NCI-H1436 treated with DMSO at 0.1 percent for 48 hours (cell line): ENCODE measurements at places on chromosomes 6 and 20.

GRCh38 chr6:144331491-144331969 lies 46.4 kb downstream of the UTRN start:
- no peak for DNase-seq

- no peak for DNase-seq
Observed at GRCh38 chr20:35991142-35991771, 22.9 kb downstream of the CNBD2 start.

DNA sequence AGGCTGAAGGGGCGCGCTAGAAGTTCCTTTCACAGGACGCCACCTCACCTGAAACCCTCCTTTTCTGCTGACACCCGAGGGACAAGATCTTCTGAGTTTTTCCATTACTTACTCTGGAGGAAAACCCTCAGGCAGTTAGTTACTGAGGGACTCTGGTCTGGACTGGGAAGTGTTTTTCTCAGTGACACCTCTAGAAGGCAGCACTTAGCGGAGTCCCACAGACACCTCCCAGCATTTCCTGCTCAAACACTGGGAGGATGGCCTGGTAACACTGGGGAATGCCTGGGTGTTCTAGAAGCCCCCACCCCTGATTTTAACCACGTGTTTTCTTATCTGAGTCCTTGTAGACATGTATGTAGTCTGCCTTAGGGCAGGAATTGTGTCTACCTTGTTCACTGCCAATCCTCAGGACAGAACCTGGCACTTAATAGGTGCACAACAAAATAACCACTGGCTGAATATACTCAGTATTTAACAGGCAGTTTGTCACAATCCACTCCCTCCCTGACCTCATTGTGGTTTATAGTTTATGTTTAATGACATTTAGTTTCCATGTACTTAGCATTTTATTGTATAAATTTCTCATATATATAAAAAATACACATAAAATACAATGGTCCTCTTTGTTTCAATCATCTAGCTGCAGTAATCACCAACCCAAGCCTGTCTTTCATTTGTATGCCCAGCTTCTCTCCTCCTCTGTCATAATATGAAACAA lies 4.8 kb downstream of the GSTA3 start:
- DNase-seq, result no peak

DNA sequence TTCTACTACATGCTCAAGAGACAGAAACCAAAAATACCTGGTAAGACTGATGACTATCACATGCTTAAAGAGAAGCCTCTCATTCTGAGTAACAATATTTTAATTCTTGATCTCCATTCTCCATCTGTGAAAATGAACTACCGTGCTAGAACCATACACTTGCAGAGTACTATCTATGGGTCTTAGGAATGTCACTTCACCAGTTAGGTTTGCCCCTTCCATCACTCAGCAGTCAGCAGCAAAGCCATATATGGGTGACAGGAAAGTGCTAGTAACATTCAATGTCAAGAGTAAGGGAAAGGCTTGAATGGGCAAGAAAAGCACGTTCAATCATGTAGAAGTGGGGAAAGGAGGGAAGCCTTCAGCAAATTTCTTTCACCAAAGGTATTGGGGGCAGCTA lies 2.3 kb downstream of the DNAAF9 start:
- no peak for DNase-seq

GRCh38 chr6:157134402-157135047 lies 188.8 kb downstream of the TMEM242 start:
- no peak for DNase-seq

- DNase-seq, result peak; percentile 73
Observed at GRCh38 chr20:4875578-4876067, 125.7 kb downstream of the SLC23A2 start.

DNA sequence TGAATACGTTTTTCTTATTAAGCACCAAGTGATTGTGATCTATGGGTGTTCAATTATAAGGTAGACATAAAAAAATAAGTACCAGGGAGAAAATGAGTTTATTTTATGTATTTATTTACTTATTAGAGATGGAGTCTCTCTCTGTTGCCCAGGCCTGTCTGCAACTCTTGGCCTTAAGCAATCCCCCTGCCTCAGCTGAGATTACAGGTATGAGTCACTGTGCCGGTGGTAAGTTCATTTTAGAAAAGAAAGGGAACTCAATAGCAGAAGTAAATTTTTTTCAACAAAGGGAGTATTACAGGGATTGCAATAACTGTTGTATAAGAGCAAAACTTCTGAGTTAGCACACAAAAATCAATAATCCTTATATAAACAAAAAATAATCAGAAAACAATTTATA lies 98.7 kb upstream of the FUT9 start:
- DNase-seq, result no peak

- peak; percentile 81 for DNase-seq
Observed at GRCh38 chr6:26224940-26225847, 138.0 kb downstream of the HFE start.

DNA sequence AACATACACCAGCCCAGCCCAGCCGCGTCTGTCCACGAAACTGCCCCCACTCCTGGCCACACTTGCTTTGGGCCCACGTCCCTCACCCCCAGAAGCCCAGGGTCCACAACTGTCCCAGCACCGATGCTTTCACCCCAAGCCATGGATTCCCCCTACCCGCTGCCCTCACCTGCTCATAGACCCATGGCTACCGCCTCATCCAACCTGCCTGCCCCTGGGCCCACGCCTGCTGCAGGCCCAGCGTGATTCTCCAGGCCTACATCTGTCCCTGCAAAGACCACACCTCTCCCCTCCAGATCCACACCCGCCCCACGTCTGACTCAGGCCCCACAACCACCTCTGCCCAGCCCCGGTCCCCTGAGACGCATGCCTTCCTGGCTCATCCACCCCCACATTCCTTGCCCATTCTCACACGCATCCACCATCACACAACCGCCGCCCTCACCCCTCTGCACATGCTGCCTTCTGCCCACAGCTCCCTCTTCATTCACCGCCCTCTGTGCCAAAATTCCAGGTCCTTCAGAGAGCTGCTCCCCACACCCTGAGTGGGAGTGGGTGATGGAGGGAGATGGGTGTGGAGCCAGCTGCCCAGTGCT lies 86.7 kb downstream of the GRM4 start:
- no peak for DNase-seq

DNA sequence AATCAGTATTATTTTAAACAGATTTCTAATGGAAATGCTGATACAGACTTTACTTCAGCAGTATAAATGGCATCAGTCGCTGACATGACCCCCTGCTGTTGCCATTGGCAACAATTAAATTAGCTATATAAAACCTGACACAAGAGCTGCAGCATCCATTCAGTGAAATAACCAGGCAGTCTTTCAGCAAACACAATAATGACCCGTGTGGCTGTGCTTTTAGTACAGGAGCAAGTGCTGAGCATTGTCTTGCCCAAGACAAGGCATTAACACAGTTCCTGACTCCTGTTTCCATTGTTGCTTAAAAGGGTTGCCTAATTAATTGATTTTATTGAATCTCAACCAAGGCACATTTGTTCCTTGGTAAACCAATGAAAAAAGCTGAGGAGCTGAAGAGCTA lies 382.1 kb downstream of the HACE1 start:
- DNase-seq, result no peak

DNA sequence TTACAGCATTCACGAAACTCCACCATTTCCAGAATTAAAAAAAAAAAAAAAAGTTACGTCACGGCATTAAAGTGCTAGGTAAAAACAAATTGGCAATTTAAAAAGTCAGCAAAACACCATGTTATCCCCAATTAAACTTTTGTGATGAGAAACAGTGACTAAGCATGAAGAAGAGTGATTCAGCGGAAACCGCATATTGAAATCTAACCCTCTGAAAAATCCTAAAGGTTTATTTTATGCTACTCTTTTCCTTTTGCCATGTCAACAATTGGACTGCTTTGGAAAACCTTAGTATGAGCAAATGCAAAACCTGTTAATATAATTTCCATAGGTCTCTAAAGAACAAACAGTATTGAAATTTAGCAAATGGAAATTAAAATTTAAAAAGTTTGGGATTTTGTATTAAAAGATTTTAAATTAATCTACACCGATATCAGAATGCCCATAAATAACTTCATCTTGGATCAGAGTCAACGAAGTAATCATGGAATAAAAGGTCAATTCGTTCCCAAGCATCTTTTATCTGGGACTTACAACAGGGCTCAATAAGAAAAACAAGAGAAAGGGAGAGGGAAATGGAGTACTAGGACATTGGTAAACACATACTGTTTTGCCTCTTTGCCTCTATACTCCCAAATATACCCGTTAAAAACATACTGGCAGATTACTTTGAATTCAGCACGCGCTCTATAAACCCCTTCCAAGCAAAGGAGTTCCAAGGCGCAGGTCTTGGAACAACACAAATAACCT lies 1.1 kb downstream of the FBXO30 start:
- no peak for DNase-seq

GRCh38 chr20:2840967-2841531 lies 504 bp downstream of the VPS16 start:
- no peak for DNase-seq

GRCh38 chr6:79466207-79466834 lies 70.9 kb downstream of the LCA5 start:
- DNase-seq, result no peak

DNA sequence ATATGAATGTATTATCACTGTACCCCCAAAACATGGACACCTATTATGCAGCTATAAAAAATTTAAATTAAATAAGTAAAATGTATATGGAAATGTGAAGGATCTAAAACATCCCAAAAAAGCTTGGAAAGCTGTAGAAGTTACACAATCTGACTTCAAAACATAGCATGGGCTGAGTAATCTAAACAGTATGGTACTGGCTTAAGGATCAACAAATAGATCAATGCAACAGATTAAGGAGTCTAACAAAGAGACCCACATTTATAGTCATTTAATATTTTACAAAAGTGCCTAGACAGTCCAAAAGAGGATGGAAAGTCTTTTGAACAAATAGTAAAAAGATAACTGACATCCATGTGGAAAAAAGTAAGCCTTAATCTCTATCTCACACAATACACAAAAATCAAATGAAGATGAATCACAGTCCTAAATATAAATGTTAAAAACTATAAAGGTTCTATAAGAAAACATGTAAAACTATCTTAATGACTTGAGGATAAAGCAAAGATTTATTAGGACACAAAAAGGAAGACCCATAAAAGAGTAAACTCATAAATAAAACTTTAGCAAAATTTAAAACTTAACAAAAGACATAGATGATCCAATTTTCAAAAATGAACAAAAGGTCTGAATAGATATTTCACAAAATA lies 46.8 kb downstream of the RANBP9 start:
- no peak for DNase-seq
